Activated CD4-positive, alpha-beta T cell treated with anti-CD3 and anti-CD28 coated beads for 24 hours (primary cell): ENCODE measurements at places on chromosomes 6 and 20.

DNA sequence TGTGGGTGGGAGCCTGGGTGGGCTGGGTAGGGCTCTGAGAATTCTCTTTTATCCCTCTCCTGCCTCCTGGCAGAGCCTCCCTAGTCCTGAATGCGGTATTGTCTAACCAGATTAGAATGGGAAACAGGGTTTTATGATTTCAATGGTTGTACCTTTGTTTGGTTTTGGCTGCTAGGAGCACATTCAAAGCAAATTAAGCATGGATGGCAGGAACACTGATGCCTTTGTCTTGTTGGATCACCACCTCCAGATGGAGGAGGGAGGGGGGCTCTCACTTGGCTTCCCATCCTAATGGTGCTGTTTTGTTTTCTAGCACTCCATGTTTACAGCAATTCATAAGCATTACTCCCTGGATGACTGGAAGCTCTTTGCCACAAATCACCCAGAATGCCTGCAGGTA lies 11.6 kb downstream of the GMPR start:
- no peak for DNase-seq

DNA sequence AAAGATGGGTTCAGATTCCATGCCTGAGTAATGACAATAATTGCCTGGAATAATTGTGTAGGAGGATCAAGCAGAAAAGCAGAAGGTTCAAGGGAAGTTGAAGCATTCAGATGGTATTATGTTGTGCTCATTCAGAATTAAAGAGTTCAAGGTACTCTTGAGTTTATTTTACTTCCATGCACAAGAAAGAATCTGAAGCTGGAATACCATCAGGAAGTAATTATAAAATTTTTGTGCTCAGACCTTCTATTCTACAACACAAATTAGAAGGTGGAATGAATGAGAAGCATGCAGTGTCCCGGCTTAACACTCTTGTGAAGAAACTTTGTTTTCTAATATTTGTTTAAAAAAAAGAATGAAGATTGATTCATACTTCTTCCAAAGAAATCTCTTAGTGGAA lies 139.4 kb upstream of the ENPP5 start:
- DNase-seq = no peak

- no peak for DNase-seq
These were observed 135.2 kb downstream of the PACRG start for GRCh38 chr6:162862941-162863340.

DNA sequence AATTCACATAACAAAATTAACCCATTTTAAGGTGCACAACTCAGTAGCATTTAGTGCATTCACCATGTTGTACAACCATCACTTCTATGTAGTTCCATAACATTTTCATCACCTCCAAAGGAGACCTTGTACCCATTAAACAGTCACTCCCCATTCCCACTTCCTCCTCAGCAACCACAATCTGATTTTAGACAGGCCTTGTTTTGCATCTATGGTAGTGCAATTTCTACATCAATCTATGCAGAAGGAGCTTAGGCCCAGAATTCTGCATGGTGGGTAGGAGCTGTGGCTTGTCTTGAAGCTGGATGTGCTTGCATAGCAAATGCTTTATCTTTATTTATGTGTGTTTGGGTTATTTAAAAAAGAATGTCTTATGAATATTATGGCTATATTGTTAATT lies 13.5 kb upstream of the HLA-DQA1 start:
- no peak for DNase-seq

DNA sequence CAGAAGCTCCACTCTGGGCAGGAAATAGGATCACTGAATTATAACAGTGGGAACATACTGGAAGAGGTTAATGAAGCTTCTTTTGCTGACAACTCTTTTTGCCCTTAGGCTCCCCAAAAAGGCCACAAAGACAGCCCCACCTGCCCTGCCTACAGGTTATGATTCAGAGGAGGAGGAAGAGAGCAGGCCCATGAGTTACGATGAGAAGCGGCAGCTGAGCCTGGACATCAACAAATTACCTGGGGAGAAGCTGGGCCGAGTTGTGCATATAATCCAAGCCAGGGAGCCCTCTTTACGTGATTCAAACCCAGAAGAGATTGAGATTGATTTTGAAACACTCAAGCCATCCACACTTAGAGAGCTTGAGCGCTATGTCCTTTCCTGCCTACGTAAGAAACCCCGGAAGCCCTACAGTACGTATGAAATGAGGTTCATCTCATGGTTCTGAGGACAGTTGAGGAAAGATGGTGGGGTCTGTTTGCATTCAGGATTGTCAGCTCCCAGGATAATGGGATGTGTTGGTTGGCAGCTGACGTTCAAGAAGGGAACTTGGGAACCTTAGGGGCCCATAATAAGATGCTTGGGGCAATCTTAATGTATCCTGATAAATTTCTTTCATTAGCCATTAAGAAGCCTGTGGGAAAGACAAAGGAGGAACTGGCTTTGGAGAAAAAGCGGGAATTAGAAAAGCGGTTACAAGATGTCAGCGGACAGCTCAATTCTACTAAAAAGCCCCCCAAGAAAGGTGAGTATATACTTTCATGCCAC lies 11.5 kb downstream of the BRD2 start:
- no peak for DNase-seq

GRCh38 chr6:17045581-17046322 lies 56.1 kb upstream of the STMND1 start:
- no peak for DNase-seq

GRCh38 chr20:40638414-40638813 lies 50.6 kb downstream of the MAFB start:
- DNase-seq = no peak

DNA sequence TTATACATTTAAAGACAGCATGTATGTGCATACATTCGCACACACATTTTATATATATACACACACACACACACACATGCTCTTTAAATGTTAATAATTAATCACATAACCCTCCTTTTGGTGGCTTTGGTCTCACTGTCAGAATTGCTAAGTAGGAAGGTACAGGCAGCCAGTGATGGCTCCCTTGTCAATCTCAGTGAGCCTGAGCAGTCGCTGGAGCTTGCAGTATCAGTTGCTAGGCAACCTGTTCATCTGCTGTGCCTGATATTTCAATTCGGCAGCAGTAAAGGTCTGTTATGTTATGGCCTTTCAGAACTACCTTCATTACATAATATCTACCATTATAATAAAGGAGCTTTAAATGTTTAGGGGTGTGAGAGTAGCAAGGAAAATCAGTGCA lies 374.3 kb downstream of the LMBRD1 start:
- DNase-seq = no peak

- no peak for DNase-seq
These were observed 58.5 kb downstream of the GRM1 start for GRCh38 chr6:146087386-146087785.

DNA sequence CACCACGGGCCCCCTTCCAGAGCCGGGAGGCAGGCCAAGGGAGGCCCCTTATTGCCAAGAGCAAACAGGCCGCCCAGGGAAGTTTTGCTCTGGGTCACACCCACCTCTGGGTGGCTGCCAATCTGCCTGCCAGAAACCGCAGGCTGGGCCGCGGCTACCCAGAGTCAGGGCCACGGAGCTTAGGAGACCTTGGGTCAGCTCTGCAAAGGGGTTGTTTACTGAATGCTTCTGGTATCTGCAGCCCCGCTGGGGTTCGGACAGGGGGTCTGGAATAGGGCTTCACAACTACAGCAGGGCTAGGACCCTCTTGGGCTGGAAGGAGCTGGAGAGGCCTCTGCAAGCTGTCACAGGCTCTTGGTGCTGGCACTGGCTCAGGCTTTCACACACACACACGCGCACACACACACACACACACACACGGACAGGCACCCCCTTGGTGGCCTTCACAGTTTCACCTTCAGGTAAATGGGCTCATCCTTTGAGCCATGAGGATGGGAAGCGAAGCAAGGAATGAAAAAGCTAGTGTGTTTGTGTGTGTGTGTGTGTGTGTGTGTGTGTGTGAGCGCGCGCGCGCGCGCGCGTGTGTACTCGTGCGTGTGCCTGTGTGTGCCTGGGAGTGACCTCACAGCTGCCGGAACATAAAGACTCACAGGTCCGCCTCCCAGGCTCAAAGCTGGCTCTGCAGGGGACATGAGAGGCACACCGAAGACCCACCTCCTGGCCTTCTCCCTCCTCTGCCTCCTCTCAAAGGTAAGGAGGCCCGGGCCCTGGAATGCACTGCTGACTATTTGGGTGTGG lies at the start of gene CCN5:
Gene CCN5, plus strand, starts transcription at position 669 of the 798 bp plus-strand sequence. Its CDS starts 22 bp downstream, at position 691.
- no peak for DNase-seq

GRCh38 chr6:27505209-27506027 lies 32.5 kb upstream of the ZNF184 start:
- peak; percentile 22 for DNase-seq

- no peak for DNase-seq
These were observed 166.9 kb downstream of the SLC16A10 start for GRCh38 chr6:111254004-111254778.

GRCh38 chr6:3654898-3655297 lies 96.6 kb downstream of the PXDC1 start:
- DNase-seq = no peak
